ENCODE measurements at places on chromosomes 12 and 14.

DNA sequence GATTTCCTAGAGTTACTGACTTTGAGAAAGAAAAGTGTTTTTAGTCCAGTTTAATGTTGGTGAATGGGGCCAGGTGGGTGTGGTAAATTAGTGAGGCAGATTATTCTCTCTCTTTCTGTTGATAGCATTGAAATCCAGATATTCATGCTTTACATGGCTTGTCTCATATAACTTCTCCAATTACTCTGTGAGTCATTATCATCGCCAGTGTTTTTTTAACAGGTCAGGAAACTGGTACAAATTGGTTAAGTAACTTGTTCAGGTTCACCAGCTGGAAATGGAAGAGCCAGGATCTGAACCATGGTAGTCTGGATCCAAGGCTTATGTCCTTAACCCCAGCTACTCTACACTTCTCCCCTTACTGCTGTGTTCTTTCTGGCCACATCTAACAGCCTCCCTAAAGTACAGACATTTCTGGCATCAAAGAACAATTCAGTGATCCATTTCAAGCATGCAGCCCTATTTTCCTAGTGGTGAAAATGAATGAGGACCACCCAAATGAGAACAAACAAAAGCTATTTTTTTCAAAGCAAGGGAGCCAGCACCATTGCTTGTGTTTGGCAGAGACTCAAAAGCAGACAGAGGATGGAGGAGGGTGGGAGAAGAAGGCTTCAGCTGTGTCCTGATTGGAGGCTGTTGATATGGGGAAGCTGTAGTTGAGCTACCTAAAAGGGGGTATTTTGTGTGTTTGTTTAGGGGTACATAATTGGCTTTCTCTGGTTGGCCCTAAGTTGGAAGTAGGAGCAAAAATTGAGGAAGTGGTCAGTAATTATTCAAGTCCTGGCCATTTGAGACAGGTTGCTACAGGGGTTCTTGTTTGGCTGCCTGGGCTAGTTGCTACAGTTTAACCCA is 1.7 kb downstream of the IRAK3 start:
- DNase-seq = no peak

DNA sequence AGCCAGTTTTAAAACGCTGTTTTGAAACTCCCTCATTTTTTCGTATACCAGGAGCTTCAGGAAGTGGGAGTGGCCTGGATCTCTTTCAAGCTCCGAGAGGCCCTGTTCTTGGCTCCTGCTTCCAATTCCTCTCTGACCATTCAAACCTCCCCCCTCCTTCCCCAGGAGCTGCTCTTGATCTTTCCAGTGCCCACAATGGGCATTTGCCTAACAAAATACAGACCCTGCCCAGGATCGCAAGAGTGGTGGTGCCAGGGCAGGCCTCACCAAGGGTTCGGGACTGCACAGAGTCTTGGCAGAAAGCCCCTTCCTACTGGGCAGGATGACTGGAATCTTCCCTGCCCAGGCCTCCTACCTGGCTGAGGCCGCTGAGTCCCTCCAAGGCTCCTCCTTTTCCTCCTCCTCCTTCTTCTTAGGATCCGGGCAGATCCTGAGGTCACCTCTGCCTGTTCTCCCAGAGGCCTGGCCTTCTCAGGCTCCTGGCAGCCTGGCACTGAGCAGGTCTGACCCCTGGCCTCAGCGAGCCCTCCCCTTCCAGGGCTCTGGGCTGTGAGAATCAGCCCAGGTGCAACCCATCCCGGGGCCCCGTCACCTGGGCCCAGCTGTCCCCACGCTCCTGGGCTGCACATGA is 46.9 kb upstream of the NOS1 start:
- DNase-seq = no peak

DNA sequence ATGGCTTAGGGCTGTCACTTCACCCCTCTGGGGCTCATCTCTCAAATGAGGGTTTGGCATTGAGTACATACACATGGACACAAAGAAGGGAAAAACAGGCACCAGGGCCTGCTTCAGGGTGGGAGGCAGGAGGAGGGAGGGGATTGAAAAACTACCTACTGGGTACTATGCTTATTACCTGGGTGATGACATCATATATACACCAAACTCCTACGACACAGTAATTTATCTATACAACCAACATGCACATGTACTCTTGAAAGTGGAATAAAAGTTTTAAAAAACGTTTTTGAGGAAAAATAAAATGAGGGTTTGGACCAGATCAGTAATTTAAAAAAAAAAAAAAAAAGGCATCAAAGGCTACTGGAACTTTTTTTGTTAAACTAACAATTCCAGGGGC is 3.6 kb upstream of the TC2N start:
- DNase-seq = no peak

DNA sequence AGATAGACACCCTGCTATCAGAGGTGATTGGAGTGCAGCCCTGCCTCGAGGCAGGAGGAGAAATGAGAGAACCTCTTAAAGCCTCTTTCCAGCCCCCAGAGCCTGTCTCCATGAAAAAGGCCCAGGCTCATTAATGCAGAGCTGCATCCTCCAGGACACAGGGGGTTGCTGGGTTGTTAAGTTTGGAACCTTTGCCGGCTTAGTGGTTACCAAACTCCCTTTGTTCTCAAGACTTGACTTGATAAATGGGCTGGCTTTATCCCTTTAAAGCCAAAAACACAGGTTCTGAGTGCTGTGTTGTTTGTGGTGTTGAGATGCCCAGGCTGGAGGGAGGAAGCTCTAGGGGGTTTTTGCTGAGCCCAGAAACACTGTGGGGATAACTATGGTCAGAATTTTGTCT is 71.0 kb downstream of the DAD1 start:
- DNase-seq = no peak

GRCh38 chr12:115946867-115947695 is 330.4 kb downstream of the MED13L start:
- no peak for DNase-seq

- DNase-seq = no peak
Measured at GRCh38 chr12:83807871-83808270, 1104.7 kb downstream of the SLC6A15 start.

DNA sequence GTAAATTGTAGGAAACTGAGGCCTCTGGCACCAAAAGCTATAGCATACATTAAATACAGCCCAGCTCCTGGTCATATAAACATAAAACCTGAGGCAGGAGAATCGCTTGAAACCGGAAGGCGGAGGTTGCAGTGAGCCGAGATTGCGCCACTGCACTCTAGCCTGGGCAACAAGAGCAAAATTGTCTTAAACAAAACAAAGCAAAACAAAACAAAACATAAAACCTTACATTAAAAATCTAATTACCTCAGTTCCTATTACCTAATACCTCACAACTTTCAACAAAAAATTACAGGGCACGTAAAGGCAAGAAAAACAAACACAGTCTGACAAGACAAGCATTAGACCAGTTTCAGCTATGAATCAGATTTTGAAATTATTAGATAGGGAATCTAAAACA is 36.7 kb downstream of the TMEM116 start:
- no peak for DNase-seq

- DNase-seq = no peak
Measured at GRCh38 chr14:20597108-20597507, 5.9 kb upstream of the RNASE12 start.

DNA sequence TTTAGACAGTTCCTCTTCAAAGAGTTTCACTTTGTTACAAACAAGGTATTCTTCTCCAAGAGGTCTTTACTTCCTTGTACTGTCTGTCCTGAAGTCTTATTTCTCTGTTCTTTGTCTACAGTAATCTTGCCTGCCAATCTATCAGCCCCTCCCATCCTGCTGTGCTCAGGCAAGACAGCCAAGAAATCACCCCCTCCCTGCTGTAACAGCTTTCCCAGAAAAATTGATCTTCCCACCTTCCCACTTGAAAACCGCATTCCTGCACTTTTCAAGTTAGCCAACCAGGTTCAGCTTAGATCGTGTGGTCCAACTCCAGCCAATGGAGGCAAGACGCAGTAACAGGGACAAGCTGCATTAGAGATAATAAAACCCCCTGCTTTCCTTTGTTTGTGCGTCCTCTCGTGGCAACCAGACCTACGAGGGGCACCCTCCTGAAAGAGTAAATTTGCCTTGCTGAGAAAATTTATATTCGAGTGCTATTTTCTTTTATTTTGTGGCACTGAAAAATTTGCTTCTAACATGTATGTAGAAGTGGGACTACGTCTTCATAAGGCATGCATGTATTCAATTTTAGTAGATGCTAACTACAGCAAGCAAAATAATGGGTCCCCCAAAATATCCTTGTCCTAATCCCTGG is 46.5 kb upstream of the ESR2 start:
- no peak for DNase-seq

GRCh38 chr12:95118788-95119179 is 45.4 kb upstream of the NR2C1 start:
- DNase-seq = no peak

- no peak for DNase-seq
Measured at GRCh38 chr12:123363390-123363739, 1.3 kb downstream of the SBNO1 start.

GRCh38 chr12:56031987-56032386 is 9.7 kb upstream of the RPS26 start:
- DNase-seq = peak; percentile 39

GRCh38 chr12:122646517-122647217 is 56.5 kb downstream of the HCAR2 start:
- peak; percentile 62 for DNase-seq

- peak; percentile 48 for DNase-seq
Measured at GRCh38 chr12:106288494-106289195, 13.9 kb upstream of the TCP11L2 start.

- DNase-seq = no peak
Measured at GRCh38 chr14:68667313-68667791, 125.5 kb downstream of the ZFP36L1 start.

DNA sequence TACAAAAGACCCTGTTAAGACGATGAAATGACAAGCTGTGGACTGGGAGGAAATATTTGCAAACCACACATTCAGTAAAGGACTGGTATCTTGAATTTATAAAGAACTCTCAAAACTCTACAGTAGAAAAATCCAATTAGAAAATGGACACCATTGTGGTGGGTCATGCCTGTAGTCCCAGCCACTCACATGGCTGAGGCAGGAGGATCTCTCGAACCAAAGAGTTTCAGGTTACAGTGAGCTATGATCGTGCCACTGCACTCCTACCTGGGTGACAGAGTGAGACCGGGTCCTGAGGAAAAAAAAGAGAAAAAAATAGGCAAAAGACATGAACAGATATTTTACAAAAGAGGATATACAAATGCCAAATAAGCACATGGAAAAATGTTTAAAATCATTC is 41.9 kb downstream of the TTC6 start:
- no peak for DNase-seq

DNA sequence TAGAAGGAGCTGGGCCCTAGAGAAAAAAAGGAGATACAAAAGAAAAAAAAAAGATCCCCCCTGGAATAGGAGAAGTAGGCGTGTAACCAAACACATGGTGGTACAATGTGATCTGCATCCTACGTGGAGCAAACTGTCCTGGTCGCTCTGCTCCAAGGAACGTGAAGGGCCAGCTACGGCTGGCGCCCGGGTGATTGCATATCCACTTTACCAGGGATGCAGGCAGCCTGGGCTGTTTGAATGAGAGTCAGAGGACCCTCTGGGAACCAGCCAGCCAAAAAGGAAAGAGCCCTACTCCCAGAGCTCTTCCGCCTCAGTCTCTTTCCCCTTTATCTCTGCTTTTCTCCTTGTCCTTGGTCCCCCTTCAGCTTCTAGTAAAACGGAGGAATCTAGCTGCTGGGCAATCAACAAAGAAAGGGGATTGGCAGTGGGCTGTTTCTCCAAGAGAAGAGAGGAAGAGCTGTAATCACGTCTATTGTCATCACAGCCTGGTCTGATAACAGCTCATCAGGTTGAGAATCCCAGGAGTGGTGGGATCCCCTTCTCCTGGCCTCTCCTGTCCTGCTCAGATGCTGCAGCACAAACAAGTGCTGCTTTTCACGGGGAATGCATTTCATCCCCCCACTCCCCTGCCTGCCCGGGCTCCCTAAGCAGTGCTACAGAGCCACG is 156.0 kb downstream of the ADCK1 start:
- no peak for DNase-seq

DNA sequence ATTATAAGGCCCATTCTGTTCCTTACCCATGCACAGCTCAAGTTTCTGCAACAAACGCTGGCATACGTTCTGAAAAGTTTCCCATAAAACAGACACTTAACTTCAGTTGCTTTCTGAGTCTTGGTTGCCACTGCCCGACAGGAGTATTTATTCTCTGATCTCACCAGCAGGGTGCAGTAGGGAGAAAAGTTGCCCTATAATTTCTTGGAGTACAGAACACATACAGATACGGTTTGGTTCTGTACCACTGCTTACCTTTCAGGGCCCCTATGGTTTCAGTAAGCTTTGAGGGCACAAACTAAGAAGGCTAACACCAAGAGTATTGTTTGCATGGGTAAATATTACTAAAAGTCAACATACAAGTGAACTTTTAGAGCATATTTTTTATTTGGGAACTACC is 77.9 kb downstream of the SPATA7 start:
- DNase-seq = peak; percentile 9

GRCh38 chr14:60658909-60659585 is 9.8 kb upstream of the SIX1 start:
- DNase-seq = no peak

DNA sequence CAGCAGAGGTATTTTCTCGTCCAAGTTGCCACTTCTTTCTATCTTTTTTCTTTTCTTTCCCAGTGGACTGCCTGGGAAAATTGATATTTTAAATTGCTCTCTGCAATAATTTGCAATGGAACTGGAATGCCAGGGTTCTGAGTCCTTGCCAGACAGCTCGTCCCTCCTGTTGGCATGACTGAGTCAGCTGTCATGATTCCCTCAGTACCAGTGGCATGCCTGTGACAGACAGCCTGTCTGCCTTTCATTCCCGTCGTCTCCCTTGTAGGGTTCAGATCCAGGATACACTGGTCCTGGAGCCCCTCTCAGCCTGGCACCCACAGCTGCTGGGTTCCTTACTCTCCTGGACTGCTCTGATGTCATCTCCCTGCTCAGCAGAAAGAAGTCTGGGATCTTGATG is 84.8 kb downstream of the PTPN11 start:
- no peak for DNase-seq

- peak; percentile 44 for DNase-seq
Measured at GRCh38 chr12:40224439-40225291, at the start of gene LRRK2. Gene LRRK2 (plus strand): TSS chr12:40224997. CDS start chr12:40225132, 135 bp downstream.

GRCh38 chr12:47356129-47356700 is 276.5 kb upstream of the AMIGO2 start:
- peak; percentile 43 for DNase-seq

DNA sequence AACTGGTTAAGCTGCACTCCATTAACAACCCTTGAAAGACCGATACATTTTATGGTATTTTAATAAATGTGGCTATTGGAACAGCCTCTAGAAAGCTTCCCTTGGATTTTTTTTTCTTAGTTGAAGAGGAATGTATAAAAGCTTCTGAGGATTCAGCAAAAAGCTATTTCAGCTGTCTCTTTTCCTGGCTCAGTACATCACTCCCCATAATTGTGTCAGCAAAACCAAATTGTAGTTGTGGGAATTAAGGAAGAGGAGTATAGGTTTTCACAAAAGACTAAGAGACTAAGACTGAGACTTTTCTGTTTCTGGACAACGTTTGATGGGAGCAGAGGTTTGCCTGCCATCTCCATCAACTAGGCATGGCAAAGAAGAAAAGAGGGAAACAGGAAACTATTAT is 106.5 kb downstream of the C12orf50 start:
- DNase-seq = no peak
